ENCODE measurements at places on chromosomes 2 and 18.

- no peak for DNase-seq
These were observed 797 bp downstream of the KLHL14 start for GRCh38 chr18:32771871-32772580.

DNA sequence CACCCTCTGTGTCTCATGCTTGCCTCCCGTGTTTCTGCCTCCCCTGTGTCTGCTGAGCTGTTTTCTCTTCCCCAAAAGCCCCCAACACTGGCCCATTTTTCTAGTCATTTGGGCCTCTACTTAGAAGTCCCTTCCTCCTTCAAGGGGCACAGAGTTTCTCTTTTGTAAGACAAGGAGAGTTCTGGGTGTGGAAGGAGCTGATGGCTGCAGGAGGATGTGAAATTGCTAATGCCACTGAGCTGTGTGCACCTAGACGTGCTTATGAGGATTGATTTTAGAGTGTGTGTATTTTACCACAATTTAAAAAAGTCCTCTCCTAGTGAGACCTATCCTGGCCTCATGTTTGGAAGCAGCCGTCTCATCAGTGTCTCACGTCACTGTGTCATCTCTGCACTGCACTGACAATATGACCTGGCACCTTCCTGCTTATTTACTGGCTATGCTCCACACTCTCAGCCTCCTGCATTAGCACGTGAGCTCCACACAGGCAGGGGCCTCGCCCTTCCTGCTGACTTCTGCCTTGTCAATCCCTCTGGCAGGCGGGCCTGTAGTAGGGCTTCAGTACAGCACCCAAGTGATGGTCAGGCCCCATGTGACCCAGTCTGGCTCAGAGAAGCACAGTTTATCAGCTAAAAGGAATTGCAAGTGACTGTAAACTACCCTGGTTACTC, 8.0 kb upstream of the MBP start:
- no peak for DNase-seq

- DNase-seq, result no peak
These were observed 380.0 kb downstream of the METTL4 start for GRCh38 chr18:2191180-2191790.

DNA sequence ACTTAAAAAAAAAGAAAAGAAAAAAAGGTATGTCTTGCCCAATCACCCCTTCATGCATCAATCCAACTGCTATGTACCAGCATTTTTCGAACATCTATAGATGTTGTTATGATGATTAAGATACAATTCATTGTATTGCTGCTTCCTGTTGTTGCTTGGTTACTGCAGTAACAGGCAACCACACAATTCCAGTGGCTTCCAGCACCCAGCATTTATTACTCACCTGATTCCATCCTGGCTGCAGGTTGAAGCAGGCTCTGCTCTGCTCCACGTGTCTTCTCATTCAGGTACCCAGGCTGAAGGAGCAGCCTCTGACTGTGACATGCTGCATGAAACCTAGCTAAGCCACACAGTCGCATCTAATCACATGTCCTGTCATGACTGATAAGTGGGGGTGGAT, 196.9 kb downstream of the INO80D start:
- DNase-seq, result no peak

DNA sequence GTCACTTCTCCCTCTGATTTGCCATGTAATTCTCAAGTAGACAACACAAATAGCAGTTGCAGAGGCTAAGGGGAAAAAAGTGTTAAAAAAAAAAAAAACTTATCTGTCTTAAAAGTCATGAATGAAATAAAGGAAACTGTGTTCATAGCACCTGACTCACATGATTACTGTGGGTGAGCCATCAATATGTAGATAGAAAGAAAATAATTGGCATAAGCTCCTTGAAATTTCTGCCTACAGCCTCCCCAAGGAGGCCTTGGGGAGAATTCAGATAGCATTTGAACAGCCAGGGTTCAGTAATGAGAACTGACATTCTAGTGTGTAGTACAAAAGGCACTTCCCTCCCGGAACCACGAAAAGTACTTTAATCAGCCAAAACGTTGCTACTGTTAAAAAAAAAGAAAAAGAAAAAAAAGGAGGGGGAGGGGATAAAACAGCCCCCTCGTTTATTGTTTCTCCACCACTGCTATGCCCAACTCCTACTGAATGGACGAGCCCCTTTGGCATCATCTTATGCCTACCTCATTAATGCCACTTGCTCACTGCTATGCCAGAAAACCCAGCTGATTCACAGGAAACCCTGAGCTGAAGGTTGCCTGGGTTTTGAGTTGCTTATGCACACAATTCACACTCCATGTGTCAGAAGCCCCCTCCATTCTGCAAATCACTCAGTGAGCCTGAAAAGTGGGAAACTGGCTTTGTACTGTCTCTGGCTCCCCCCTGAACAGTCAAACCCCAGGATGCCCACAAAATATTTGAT, 65.5 kb upstream of the KLF7 start:
- no peak for DNase-seq

GRCh38 chr18:9708434-9709303, 568 bp downstream of the RAB31 start:
- no peak for DNase-seq

DNA sequence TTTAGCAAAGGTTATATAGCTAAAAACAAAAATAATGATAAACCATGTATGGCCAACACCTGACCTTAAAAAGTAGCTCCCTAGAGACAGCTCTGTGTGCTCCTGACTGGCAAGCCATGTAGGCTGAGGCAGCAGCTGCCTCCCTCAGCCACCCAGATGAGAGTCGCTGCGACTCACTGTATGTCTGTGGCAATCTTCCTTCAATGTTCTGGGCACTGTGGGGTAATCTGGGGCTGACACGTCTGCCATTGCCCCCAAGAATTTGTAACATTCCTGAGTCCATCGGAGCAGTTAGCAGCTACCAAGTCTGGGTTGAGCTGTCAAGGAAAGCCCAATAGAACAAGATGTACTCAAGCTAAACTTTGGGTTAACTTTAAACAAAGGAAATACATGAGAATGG, 106.4 kb upstream of the DAPL1 start:
- no peak for DNase-seq

- DNase-seq, result peak; percentile 87
These were observed at the start of gene PTPN4 for GRCh38 chr2:119759451-119760236. Gene PTPN4, plus strand, starts transcription at chr2:119759922. Its CDS starts 49,932 bp downstream, at chr2:119809854.

GRCh38 chr2:157441072-157441454, 2.8 kb downstream of the CYTIP start:
- DNase-seq, result no peak

DNA sequence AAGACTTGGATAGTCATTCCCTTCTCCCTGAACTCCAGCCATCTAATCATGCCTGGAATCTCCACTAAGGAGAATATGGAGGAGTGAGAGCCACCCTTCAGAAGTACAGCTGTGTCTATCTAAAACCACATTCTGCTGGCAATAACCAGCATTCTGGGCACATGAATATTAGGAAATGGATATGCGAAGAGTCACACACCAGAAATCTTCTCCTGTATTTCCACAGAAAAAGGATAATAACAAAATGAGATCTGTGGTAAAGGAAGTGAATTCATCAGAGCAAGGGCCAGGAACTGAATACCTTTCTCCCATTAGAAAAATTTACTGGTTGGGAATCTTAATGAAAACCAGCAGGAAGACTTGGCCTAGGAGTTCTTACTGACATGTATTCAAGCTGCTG, 218.8 kb downstream of the SCG2 start:
- DNase-seq, result no peak

- peak; percentile 66 for DNase-seq
These were observed at the start of gene SERPINB8 for GRCh38 chr18:63969942-63970808. Gene SERPINB8, plus strand, starts transcription at chr18:63970081. Its CDS starts 8,228 bp downstream, at chr18:63978309.

- no peak for DNase-seq
These were observed 44.5 kb downstream of the PHLPP1 start for GRCh38 chr18:62759704-62760402.

GRCh38 chr2:30981096-30981495, 157.1 kb downstream of the GALNT14 start:
- no peak for DNase-seq

DNA sequence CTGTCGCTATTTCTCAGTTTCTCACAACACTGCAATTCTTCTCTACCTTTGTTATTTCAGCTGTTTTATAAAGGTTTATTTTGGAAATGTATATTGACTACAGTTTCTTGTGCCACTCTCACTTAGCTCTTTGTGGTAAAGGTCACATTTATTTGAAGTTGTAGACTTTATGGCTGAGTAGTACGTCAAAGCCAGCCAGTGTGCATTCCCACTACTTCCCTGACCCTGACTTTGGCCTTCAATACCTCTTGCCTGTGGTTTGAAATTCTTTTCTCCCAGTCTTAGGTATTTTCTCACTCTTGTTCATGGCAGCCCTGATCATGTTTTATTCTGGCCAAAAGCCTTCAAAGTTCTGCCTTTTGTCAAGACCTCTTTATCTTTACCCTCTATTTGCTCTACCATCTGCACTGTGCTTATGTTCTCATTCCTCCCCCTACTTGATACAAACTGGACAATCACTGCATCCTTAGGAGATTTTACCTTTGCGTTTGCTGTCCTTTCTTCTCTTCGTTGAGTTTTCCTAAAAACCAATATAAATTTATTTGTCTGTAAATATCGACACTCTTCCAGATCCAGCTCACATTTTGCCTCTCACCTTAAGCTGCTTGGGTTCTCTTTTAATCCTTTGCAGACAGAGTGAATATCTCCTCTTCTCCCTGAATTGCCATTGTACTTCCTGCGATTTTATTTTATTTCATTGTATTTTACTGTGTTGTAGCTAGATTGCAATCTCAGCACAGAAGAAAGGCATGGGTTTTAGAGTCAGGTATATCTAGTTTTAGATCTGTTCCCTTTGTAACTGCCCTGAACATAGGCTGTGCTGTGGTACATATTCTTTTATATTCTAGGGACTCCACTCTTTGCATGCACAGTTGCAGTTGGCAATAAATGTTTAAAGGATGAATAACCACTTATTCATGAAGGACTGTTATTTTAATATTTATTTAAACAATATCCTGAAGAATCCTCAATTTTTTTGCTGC, 31.2 kb downstream of the GULP1 start:
- no peak for DNase-seq

GRCh38 chr18:62938487-62938886, 223.1 kb downstream of the PHLPP1 start:
- DNase-seq, result no peak

GRCh38 chr18:37163119-37163518, 334.2 kb downstream of the KIAA1328 start:
- no peak for DNase-seq

- no peak for DNase-seq
These were observed 17.8 kb upstream of the INO80C start for GRCh38 chr18:35515460-35516130.
